Amygdala (tissue), 56 donors: ENCODE measurements at places on chromosomes 12 and 14.

DNA sequence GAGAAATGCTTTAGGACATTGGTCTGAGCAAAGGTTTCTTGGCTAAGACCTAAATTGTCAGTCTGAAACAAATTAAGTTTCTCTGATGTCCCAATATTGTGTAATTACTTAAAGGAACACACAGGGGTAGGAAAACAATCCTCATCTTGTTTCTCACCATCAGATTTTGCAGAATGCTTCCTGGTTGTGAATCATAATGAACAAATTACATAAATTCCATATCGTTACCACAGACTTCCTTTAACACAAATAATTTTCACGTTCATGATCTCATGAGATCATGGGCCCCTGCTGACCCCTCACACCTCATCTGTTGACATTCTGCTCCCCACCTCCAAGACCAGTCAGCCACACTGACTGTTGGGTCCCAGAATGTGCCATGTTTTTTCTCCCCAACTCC is 194.1 kb downstream of the MON2 start:
- DNase-seq, result no peak

DNA sequence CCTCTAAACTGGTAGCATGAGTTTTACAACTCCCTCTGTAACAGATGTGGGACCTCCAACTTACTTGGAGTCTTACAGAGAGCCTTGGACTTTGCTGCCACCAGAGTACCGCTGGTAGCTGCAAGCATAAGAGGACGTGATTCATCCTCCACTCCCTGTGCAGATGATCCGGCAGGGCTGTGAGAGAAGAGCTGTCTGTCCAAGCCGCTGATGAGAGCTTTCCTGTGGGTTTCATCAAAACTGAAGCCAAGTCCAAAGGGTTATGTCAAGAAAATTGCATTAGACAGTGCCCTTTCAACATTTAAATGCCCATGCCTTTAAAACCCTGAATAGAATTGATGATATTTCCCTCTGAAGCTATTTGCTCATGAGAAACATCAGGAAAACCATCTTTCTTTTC is 85.8 kb downstream of the LLPH start:
- DNase-seq, result no peak

GRCh38 chr12:34377243-34378035 is 355.1 kb downstream of the ALG10 start:
- DNase-seq, result no peak

- no peak for DNase-seq
Measured at GRCh38 chr12:55695349-55695748, 12.4 kb downstream of the ITGA7 start.

GRCh38 chr14:25095736-25096437 is 45.9 kb upstream of the STXBP6 start:
- DNase-seq, result no peak

DNA sequence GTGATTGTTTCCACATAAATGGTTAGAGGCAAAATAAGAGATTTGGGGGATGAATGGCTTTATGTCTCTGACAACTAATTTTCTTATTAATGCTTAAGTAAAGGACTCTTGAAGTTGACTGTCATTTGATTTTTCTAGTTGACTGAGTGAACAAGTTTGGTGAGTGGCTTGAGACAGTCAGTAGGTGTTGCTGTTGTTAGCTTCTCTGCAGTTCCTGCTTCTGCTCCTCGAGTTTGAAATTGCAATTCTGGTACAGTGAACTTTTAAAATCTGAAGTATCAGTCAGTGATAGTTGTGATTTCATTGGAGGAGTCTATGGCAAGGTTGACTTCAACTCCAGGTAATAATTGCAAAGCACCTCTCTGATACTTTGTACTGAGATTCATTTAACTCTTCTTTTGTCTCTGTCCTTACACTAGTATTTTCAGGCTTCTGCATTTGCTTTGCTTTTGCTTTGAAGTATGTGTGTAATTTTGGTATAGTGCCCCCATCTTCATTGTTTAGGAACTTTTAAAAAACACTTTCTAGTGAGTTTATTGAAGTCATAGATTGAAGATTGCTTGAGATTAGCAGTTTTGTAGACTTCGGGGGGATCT is 415.5 kb downstream of the PCNX1 start:
- DNase-seq, result no peak
